ENCODE measurements at places on chromosomes 2 and 18. TPM values are rescaled to one million over a fixed set of nuclear protein-coding genes. Genes with fewer than 3 reads are reported as not detected.
A peak's percentile ranks its signal among the peaks of the same experiment; 100 is the strongest.

The GULP1 gene
- 77.2 TPM for total RNA-seq

The XDH gene
- 0.03 TPM for total RNA-seq

The CFAP210 gene
- total RNA-seq: not detected

The SGPP2 gene
- total RNA-seq: not detected

The DLX1 gene
- 13.5 TPM for total RNA-seq

The DNAJC27 gene
- 9.2 TPM for total RNA-seq

The ZNF512 gene
- 87.8 TPM for total RNA-seq

The CEP68 gene
- total RNA-seq: 14.1 TPM

The ASAP2 gene
- 27.8 TPM for total RNA-seq

GRCh38 chr2:223822818-223823217 is 14.6 kb downstream of the AP1S3 start:
- no peak for DNase-seq

- no peak for DNase-seq
Measured at GRCh38 chr2:173064151-173064805, 11.4 kb upstream of the MAP3K20 start.

- no peak for DNase-seq
Measured at GRCh38 chr2:3324036-3324386, 53.6 kb downstream of the EIPR1 start.

GRCh38 chr18:65423776-65424175 is 327.0 kb upstream of the CDH7 start:
- no peak for DNase-seq

DNA sequence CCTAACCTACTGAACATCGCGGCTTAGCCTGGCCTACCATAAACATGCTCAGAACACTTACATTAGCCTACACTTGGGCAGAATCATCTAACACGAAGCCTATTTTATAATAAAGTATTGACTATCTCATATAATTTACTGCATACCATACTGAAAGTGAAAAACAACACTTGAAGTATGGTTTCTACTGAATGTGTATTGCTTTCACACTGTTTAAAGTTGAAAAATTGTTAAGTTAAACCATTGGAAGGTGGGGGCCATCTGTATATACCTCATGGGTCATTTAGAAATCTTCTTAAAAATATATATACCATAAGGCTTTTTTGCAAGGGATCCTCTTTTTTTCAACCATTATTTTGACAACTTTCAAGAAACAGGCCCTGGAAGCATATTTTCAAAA is 16.5 kb downstream of the RNF149 start:
- no peak for DNase-seq

GRCh38 chr2:74003494-74004211 is 18.9 kb downstream of the TET3 start:
- DNase-seq: peak; percentile 69

DNA sequence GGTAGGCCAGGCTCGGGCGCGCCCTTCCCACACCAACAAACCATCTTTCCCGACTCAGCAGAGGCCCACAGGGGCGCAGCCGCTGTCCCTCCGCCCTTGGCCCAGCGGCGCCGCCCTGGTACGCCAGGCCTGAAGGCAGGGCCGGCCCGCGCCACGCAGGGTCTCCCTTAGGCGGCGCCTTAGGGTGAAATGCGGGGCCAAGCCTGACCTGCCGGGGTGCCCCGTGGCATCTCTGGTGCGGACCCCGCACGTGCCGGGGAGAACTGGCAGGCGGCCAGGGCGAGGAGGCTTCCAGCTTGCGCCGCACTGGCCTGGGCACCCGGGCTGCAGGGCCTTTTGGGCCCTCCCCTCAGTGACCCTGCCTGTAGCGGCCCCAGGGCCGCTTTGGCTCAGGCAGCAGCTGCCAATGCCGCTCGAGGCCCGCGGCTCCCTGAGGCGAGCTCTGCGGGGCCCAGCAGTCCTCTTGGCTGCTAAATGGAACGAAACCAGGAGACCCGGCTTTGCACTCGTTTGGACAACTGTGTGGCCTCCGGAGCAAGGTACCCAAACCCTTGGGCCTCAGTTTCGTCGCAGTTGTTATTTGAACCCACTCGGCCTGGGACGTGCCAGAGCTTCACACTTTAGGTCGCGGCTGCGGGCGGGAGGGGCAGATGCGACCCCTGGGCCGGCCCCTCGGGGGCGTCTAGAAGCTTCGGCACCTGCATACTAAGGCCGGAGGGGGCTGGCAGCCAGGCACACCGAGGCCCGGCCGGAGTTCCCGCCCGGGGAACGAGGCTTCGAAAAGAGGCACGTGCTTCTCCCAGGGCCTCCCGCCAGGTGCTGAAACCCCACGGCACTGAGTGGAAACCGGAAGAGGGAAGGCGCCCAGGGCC is 8.5 kb downstream of the OTX1 start:
- no peak for DNase-seq

GRCh38 chr2:149021271-149021719 is 17.2 kb upstream of the LYPD6B start:
- no peak for DNase-seq

DNA sequence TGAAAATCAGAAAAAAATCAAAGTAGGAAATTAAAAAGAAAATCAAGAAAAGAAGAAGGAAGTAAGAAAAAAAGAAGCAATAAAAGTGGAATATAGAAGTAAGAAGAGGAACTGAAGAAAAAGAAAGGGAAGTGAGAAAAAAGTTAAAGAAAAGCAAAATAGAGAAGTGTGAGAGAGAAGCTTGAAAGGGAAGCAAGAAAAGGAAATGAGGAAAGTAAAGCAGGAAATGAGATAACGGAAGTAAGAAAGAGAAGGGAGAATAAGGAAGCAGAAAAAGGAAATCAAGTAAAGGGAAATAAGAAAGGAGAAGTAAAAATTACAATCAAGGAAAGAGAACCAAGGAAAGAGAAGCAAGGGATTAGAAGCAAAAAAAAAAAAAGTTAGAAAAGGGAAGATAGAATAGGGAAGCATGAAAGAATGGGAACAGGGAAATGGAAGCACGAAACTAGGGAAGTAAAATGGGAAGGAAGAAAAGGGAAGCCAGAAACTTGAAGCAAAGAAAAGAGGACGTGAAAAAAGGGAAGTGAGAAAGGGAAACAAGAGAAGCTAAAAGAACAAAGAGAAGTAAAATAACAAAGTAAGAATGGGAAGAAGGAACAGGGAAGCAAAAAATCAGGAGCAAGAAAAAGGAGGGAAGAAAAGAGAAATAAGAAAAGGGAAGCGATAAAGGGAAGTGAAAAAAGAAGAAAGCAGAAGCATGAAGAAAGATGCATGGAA is 243.3 kb upstream of the NCKAP5 start:
- DNase-seq: no peak

DNA sequence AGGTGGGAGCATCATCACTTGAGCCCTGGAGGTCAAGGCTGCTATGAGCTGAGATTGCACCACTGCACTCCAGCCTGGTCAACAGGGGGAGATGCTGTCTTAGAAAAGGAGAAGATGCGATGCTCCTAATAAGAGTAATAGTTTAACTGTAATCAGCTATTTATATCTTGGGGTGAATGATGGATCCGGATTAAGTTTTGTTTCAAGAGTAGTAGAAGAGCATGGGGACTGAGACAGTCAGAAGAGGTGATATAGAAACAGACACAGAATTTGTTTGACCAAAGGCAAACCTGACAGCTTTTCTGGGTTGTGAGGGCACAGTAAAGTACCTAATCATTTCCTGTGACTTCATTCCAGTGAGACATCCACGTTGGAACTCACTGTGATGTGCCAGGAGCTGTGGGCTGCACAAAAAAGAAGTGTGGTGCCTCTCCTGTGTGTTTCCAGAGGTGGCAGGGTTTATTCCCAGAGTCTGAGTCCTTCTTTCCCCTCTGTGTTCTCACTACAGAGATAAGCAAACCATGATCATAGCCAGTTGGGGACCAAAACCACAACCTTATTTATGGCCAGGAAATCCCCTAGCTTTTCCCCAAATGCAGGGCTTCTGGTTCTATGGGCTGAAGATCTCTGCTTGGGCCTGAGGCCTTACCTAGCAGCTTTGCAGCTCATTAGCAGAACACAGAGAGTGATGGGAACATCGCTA is 113.7 kb downstream of the XRCC5 start:
- DNase-seq: no peak

- no peak for DNase-seq
Measured at GRCh38 chr2:56376699-56377665, 193.2 kb downstream of the CCDC85A start.

DNA sequence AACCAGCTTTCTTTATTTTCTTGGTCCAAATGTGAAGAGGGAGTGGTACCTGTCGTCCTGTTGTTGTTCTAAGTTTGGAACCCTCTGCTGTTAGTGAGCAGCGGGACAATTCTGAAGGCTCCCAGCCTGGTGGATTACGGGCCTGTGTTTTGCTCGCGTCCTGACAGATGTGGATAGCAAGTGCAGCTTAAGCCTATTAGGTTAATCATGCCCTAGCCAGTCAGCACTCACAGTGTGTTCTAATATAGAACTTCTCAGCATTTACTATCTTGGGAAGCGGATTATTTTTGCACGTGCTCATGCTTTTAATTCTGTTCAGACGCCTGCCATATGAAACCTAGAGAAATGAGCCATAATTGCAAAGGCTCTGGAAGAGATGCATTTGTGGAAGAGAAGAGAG is at the start of gene PCARE:
Gene PCARE (minus strand): TSS at position 113 of the 400 bp plus-strand sequence. CDS start 262 bp downstream, outside the sequence.
- no peak for DNase-seq

- DNase-seq: peak; percentile 41
Measured at GRCh38 chr2:46298522-46299353, 1.5 kb downstream of the EPAS1 start.

GRCh38 chr2:20509301-20509769 is 62.5 kb downstream of the RHOB start:
- DNase-seq: no peak

DNA sequence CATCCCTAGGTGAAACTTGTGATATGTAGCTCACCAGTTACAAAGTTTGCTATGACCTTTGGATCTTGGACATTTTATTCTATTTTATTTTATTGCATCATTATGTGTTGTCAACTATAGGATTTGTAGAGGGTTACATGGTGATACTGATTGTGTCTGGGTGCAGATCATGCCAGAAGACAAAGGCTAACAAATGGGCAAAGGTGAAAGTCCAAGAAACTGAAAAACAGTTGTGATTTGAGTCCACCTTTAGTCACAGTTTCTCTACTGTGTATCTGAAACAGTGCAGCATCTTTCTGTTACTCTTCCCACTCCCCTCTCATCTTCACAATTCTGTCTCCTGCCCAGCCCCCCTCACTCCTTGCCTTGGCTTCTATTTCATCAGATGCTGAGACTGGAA is 111.9 kb upstream of the LYPD6 start:
- no peak for DNase-seq

DNA sequence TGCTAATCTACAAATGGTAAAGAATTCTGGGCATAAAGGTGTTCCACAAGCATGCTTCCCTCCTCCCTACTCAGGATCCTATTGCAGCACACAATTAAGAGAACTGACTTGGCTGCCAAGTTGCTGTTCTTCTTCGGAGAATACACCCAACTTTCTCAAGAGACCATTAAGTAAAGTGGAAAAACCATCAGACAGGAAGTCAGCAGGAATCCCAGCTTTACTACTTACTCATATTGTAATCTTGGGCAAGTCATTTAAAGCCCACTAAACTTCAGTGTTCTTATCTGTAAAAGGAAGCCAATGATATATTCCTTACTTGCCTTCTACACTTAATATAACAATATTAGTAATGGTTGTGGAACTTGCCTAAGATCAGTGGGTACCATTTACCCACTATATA is 37.8 kb downstream of the PSTPIP2 start:
- DNase-seq: no peak

DNA sequence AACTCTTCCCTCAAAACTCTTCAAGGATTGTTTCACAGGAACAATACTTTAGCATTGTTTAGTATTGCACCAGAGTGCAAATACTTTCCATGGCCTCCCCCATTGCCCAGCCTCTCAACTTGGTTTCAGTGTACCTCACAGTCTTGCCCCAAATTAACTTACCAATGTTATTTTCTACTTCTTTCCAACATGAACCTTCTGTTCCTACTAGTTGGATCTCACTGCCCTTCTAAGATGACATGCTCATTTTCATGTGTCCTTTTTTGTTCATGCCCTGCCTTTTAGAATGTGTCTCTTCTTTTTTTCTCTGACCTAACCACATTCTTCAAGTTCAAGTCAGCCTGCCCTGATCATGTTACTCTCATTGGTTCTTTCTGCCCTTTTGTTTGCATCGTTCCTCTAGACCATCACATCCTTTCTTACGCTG is 4.1 kb downstream of the SPATS2L start:
- DNase-seq: no peak

DNA sequence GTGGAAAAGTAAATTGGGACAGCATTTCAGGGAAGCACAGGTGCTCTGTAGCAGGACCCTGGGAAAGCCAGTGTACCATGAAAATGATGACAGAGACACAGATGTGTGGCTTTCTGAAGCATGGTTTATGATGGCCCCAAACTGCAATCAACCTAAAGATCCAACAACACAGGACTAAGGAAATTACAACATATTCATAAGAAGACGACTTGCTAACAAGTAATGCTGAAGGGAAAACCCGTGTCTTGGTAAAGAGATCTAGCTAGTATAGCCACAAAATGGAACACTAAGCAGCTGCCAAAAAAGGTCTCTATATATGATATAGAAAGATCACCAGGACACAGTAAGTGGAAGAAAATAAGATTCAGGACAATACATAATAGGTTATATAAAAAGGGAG is 53.2 kb downstream of the UXS1 start:
- DNase-seq: no peak

- no peak for DNase-seq
Measured at GRCh38 chr18:49756671-49757362, 56.5 kb downstream of the ACAA2 start.

- DNase-seq: no peak
Measured at GRCh38 chr2:169649278-169649677, 44.9 kb downstream of the CFAP210 start.

DNA sequence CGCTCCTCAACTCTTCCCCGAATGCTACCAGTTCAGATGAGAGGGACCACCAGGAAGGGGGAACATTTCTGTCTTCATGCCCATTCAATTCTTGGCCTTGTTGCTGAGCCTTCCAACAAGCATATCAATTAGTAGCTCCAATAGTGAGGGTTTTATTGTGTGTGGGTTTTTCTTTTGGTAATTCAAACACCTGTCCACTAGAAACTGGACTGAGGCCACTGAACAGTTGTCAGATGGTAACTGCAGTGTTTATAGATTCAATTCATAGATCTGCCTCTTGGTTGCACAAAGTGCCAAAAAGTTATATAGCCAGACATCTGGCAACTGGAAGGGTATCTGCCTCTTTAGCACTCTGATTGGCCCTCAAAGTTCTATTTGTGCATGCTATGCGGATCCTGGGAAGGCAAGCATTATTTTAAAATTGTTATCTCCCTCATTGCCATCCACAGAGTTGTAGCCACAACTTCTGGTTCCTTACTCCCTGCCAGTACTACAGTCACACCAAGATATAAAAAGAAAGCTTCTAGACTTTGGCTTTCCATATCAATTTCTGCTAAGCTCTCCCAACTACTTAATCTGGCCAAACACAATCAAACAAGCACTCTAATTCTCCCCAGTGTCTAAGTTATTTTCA is 83.3 kb upstream of the ZNF521 start:
- peak; percentile 33 for DNase-seq

DNA sequence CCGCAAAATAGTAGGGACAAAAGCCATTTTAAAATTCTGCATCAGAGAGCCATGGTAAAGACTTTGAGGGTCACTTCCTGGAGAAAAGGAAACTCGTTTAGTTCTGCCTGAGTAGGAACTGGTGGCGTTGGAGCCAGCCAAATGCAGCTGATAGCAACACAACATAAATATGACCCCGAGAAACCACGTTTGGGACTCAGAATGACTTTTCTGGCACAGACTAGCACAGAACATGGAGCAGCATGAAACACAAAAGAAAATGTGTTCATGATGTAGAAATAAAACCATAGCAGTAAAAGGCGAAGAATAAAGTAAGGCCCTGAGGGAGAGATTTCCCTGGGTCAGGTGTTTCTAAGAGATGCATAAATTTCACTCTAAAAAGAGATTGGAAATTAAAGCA is 149.2 kb upstream of the KLHL29 start:
- no peak for DNase-seq

All from SJCRH30 (cell line).